Urinary bladder (tissue), 4 donors: ENCODE measurements at places on chromosomes 1 and 21. TPM values are rescaled to one million over a fixed set of nuclear protein-coding genes. Genes with fewer than 3 reads are reported as not detected.

The KRTAP24-1 gene
- not detected for total RNA-seq

The COL16A1 gene
- 217 TPM for total RNA-seq

The GRIK3 gene
- total RNA-seq: 4.1 TPM

The SHISAL2A gene
- total RNA-seq: not detected

DNA sequence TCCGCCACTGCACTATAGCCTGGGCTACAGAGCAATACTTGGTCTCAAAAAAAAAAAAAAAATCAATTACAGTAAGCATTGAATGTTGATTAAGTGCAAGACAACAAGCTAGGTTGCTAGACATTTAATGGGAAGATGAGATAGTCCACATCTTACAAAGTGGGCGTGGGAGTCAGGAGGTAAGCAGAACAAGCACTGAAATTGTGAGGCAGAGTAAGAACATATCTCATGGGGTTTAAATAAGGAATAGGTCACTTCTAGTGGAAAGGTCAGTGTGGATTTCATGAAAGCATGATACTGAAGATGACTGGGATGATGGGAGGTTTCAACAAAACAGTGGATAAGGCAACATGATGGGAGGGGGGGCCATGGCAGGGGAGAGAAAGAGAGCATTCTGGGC, 1.9 kb upstream of the OLFML2B start:
- DNase-seq: no peak

- DNase-seq: no peak
These were observed 5.3 kb upstream of the OLFM3 start for GRCh38 chr1:102002057-102002456.

- no peak for DNase-seq
These were observed 93.0 kb upstream of the PBX1 start for GRCh38 chr1:164466001-164466421.

GRCh38 chr21:42039911-42040351, 29.8 kb upstream of the ZBTB21 start:
- DNase-seq: no peak

- DNase-seq: no peak
These were observed 52.1 kb downstream of the PIK3CD start for GRCh38 chr1:9703681-9704080.

DNA sequence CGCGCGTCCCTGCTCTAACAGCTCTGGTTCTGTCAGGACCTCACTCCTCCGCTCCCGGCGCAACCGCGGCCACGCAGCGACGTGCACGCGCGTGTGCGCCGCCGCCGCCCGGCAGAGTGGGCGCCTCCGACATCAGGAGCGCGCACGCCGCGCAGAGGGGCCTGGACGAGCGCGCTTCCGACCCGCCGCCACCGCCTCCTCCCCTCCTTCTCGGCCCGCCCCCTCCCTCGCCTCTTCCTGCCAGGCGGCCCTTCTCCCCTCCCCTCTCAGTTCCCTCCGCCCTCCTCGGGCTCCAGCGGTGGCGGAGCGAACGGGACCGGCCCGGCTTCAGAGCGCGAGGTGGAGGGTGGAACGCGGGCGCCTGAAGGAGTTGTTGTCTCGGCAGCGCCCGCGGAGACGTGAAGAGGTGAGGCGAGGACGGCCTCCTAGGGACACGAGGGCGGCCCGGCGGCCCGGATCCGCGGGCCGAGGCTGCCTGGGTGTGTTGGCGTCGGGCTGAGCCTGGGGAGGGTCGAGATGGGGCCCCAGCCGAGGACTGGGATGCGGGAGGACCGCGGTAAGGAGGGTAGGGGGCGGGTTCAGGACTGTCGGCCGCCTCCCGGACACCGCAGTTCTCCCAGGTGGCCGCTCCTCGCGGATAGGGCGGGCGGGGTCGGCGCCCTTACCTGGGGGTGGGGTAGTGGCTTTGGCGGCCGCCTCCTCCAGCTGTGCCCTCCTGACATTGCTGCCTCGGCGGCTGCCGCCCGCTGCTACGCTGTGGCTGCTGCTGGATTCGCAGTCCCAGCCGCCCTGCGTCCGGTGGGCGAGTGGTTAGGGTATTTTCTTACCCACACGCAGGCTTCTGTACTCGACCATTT, at the start of gene RABGAP1L:
Gene RABGAP1L, plus strand, starts transcription at position 269 of the 857 bp plus-strand sequence.
- DNase-seq: peak; percentile 87

- no peak for DNase-seq
These were observed 6.3 kb downstream of the MORN1 start for GRCh38 chr1:2384941-2385481.

- no peak for DNase-seq
These were observed 73.5 kb downstream of the PRPF38A start for GRCh38 chr1:52477876-52478275.

DNA sequence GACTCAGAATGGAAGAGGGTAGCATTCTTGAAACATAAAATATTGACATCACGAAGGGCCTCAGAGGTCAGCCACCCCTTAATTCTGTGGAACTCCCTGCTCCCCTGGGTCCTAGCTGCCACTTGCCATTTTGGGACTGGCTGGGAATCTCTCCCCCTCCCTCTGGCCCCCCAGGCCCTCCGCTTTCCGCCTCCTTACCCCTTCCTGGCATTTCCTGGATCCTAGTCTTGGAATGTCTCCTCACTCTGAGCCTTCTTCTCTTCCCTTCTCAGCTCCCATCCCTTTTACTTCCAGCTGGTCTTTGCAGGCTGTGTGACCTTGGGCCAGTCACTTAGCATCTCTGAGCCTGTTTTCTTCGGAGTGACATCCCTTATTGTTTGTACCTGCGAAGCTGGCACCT, 4.5 kb downstream of the PADI1 start:
- no peak for DNase-seq

DNA sequence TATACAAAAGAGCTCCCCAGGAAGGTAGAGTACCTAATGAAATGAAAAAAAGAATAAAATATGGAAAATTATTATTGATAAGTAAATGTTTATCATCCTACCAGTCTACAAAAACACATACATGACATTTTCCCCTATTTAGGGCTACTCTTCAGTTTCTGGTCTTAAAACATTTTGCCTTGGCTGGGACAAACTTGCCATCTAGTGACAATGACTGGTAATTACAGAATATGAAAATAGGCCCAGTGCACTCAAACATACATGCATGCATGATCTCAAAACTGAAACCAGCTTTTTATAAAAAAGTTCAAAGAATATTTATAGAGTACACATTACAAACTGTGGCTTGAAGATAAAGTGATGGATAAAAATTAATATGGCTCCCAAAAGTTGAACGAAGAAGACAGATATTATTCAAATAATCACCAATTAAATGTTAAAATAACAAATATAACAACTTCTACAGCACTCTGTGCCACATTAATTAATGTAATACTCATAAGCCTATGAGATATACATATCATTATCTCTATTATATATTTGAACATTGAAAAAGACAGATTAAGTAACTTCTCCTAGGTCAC, 10.5 kb upstream of the RNPC3 start:
- peak; percentile 14 for DNase-seq

- no peak for DNase-seq
These were observed 157.2 kb upstream of the COL11A1 start for GRCh38 chr1:103265551-103265950.

DNA sequence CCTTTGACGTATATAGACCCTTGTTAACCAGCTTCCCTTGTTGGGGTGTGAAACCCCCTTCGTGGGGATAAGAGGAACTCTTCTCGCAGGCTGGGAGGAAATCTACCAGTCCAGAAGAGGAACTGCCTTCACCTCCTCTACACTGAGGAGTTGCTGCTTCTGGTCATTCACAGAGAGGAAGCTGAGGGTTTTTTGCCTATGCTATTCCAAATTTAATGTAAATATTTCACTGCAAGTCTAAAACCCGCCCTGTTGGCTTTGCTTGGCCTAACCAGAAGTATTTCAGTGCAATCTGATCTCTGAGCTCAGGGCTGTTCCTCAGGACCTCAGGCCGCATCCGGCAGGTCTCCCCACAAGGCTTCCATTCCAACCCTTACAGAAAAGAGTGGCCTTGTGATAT, 150.1 kb downstream of the HIVEP3 start:
- DNase-seq: no peak

DNA sequence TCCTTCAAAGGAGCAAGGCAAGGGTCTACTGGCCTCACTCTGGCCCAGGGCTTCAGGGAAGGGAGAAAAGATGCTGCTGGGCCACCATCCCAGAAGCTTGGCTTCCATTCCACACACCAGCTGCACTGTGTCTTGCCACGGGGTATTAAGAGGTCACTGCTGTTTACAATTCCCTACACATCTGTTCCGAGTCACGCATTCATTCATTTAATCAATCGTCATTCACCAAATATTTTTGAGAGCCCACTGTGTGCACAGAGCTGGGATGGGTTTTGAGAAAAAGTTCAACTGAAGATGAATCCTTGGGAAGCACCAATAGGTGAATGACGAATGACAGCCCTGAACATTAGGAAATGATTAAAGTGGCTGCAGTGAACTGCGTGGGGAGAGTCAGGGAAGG, 101.7 kb downstream of the NAV1 start:
- no peak for DNase-seq

DNA sequence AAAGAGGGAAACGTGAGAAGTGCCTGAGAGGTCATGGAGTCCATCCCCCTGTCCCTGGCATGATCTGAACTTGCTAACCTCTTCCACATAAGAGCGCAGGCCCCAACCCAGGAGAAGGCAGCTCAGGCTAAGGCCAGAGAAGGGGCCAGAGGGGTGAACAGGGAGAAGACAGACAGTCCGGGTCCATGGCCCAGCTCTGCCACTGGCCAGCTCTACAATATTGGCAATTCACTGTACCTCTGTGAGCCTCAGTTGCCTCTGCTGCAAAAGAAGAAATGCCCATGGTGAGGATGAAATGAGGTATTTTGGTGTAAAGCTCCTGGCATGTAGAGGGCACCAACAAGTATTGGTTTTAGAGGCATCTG, 72.3 kb downstream of the CAMK2N1 start:
- DNase-seq: no peak
